ENCODE measurements at places on chromosomes 5 and 9. TPM values are rescaled to one million over a fixed set of nuclear protein-coding genes. Genes with fewer than 3 reads are reported as not detected.

DNA sequence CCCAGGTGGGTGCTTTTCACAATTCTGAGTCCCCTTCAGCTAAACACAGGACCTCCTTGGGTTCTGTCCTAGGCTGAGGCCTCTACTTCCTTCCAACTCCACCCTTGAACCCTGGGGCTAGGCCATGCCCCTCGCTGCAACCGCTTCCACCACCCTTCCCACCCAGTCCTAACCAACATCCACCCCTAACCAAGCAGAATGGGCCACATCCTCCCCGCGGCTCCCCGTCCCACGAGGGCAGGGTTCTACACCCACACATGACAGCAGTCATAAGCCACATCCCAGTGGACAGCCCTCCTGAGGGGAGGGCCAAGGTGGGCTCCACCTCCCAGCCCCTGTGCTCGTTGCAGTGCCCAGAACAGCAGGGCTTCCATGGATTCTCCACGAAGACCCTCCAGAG, 65.8 kb downstream of the SHB start:
- no peak for DNase-seq

- peak; percentile 51 for DNase-seq
Measured at GRCh38 chr5:776862-777711, 7.4 kb downstream of the ZDHHC11B start.

DNA sequence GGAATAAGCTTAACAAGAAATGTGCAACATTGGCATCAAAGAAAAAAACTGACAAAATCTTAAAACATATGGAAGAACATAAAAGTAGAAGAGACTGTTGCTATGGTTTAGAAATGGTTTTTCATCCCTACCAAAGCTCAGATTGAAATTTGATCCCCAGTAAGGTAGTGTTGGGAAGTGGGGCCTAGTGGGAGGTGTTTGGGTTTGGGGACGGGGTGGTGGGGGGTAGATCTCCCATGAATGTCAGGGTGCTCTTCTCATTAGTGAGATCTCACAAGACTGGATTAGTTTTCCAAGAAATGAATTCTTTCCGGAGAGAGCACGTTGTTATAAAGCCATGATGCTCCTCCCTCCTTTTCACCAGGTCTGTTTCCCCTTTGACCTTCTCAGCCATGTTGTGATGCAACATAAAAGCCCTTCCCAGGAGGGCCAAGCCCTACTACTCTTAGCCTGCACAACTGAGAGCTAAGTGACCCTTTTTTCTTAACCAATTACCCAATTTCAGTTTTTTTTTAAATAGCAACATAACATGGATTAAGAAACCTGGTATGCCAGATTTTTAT, 10.6 kb downstream of the TMEM167A start:
- no peak for DNase-seq

DNA sequence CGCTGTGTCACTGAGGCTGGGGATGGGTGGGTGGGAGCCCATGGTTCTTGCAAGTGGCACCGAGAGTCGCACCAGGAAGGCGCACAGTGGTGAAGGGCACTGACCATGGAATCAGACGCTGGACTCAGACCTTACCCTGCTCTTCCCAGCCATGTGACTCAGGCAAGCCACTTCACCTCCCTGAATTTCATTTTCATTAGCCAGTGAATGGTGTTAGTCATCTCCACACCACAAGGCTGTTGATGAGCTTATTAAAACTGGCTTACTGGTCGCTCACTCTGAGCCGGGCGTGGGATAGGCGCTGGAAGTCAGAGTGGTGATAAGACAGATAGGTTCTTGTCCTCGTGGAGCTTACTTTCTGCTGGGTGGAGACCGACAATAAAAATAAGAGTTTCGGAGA, 25.1 kb downstream of the FGF18 start:
- DNase-seq: peak; percentile 38

- no peak for DNase-seq
Measured at GRCh38 chr5:66848749-66849641, 252.8 kb downstream of the MAST4 start.

DNA sequence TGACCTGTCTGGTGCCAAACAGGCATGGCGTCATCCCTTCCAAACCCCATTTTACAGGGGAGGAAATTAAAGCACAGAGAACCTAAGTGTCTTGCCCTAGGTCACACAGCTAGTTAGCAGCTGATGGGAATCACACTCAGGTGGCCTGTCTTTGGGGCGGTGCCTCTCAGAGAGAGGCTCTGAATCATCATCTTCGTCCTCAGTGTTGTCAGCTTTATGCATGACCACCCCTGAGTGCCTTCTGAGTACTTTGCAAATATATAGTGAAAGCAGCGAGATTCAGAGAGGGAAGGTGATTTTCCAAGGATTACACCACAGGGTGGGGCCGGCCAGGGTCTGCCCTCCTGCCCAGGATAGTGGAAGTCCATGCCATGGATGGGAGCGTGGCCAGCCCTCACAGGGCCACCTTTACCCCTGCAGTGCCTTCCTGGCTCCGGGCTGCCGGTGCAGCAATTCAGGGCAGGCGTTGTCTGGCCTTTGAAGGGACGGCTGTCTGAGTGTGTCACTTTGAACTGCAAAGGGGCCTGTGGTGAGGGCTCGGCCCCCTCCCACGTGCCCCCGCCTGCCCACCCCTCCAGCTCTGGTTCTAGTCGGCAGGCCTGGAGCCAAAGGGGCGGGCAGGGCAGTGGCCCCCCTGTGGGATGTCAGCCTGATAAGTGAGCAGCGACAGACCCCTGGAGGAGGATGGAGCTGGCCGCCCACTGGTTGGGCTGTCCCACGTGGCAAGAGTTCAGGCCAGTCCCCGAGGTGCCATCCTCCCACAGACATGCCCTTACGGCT, 16.9 kb downstream of the LMX1B start:
- DNase-seq: no peak

GRCh38 chr5:6774721-6775204, 61.5 kb downstream of the TENT4A start:
- no peak for DNase-seq

DNA sequence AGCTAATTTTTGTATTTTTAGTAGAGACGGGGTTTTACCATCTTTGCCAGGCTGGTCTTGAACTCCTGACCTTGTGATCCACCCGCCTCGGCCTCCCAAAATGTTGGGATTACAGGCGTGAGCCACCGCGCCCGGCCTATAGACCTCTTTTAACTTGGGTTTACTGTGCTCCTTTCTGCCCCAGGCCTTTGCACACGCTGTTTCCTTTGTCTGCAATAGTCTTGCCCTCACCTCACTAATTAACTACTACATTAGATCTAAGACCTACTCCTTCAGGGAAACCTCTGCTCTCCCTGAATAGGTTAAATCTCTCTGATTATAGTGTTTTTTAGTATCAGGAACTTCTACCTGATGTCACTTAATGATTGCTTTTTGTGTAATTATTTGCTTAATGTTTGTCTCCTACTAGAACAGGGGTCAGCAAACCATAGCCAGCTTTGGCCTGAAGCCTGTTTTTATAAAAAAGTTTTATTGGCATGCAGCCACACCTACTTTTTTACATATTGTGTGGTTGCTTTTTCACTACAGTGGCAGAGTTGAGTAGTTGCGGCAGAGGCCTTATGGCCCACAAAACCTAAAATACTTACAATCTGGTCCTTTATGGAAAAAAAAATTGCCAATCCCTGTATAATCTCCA, 31.2 kb upstream of the TLE1 start:
- no peak for DNase-seq

GRCh38 chr5:142853682-142854081, 83.5 kb downstream of the ARHGAP26 start:
- DNase-seq: no peak

DNA sequence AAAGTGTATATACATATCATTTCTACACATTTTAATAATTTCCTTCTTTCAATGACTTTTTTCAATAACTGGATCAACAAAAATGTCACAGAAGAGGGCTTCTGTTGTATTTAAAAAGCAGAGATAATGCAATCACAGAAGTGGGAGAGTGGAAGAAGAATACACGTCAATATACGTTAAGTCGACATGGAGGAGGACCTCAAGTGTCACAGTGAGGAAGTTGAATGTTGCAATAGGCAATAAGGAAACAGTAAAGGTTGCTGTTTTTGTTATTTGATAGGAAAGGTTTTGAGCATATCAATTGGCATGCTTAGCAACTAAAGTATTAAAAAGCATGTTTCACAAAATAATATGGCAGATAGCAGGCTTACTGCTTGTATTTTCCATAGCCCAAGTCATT, 184.0 kb upstream of the NR4A3 start:
- no peak for DNase-seq

DNA sequence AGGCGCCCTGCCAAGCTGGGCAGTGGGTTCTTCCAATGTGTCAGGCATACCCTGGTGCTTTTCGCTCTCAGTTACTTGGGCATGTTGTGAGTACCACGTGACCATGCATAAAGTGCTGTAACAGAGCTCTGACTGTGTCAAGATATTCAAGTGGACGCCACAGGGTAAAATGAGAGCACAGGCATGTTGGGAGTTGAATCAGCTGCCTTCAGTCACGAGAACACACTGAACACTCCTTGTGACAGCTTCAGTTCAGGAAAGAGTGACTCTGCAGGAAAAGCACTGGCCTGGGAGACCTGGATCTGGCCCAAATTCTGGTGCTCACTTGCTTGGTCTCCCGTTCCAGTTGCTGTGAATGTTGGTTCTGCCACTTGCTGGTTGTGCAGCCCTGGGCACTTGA, 5.1 kb downstream of the MLANA start:
- no peak for DNase-seq

ANKRD20A1 gene
- total RNA-seq: not detected

CCL27 gene
- total RNA-seq: not detected

PCDHGA8 gene
- total RNA-seq: 0.03 TPM

CYLC2 gene
- not detected for total RNA-seq

CD74 gene
- total RNA-seq: not detected

C5orf47 gene
- not detected for total RNA-seq

TNFSF8 gene
- total RNA-seq: not detected

LRRC8A gene
- 13.8 TPM for total RNA-seq

NR2F1-AS1 gene
- 8.1 TPM for total RNA-seq
